ENCODE measurements at places on chromosomes 12 and 14.

DNA sequence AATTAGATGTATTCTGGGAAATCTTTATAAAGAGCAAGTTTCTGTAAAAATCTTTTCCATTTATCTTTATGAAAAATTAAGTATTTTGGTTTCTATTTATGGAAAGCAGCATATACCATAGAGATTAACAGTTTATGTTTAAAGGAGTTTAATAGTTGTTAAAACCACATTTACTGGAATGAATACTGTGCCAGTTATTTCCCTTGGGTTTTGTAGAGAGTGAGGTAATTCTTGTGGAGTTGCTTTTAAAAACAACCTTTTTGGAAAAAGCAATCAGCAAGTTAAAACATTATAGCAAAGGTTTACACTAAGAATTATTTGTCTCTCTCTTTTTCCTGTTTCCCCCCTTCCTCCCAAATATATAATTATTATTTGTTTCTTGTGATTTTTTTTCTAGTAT is 34.9 kb downstream of the AEBP2 start:
- no peak for DNase-seq

DNA sequence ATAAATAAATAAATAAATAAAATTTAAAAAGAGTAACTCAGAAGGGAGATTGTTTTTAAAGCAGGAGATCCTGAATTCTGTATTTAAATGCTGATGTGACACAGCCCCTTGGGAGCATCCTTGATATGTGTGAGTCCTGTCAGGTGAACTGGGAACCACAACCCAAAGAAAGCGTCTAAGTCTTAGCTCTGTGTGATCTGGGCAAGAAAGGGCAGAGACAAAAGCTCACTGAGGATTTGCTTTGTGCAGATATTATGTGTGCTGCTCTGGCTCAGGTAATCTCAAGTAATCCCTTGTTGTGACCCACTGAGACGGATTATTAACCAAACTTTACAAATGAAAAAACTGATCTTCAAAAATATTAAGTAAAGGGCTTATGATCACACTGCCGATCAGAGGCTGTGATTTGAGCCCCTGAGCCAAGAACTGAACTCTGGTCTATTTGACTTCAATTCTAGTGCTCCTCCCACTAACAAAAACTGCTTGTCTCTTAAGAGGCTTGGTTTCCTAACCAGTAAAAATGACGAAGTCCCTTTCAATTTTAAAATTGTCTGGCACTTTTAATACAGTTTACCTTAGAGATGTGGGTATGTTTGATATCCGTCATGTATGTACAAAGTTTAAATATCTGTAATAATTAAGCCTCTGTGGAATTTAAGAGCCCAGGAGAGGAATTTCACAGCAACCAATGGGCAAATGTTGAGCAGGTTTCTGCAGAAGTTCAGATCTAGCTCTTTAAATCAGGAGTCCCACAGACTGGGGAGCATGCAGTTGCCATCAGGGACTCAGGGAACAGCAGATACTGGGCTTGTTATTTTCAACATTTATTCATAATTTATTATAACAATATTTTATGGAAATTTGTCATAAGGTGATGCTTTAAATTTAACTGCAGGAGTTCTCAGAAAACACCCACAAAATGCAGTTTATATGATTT is 46.1 kb downstream of the CPM start:
- no peak for DNase-seq

DNA sequence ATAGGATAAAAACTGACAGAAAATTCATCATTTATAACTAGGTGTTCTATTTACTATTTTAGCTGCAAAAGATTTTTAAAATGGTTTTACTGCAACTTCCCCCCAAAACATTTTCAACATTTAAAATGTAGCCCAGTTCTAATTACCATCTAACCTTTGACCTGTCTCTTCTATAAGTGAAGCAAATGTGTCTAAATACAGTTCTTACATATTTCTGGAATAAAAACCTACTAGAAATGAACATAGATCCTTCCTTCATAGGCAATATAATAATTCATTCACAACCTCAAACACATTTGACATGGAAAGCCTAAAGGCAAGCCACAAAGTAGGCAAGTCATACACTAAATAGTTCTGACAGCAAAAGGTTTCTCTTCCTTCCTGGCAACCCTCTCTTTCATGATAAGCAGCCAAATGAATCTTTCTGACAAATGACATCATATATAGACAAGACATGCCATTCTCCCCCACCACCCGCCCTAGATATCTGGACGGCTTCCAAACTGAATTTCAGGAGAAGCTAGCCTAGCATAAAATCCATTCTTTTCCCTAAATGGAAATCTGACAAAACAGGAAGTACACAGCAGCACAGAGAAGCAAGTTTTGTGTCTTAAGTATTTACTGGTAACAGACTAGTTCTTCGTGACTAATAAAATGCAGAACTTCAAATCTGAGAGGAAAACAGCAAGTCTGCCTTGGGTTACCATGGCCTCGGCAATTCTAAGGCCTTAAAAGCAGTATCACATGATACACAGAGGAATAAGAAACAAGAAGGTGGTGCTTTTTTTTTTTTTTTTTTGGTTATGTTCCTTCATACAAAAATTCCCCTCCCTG is 17.2 kb upstream of the ARID4A start:
- peak; percentile 69 for DNase-seq

- no peak for DNase-seq
Observed at GRCh38 chr14:62118871-62119270, 356.7 kb downstream of the SNAPC1 start.

- no peak for DNase-seq
Observed at GRCh38 chr12:51906430-51907082, 748 bp upstream of the ACVRL1 start.

DNA sequence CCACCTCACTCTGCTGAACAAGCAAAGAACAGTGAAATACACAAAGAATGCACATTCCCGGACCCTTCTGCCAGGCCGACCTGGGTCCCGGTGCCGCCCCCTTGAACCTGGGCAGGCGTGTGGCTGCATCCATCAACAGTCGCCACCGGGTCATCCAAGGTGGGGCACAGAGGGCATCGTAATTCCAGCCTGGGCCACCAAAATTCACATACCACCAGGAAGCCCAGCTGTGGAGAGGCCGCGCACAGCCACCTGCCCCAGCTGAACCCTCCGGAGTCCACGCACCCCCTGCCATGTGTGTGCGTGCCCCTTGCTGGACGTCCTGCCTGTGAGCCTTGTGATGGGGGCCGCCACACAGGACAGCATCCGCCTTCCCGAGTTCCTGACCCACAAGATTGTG is 85.7 kb downstream of the NOC4L start:
- no peak for DNase-seq

Data from A172 (cell line).